ENCODE measurements at places on chromosomes 3 and 15. TPM values are rescaled to one million over a fixed set of nuclear protein-coding genes. Genes with fewer than 3 reads are reported as not detected.

Gene TLE3
- total RNA-seq: 153 TPM

Gene BSN
- total RNA-seq: 0.27 TPM

Gene CRTC3
- 17.2 TPM for total RNA-seq

Gene SYNPR
- under 0.01 TPM for total RNA-seq

Gene AMIGO3
- 17.5 TPM for total RNA-seq

Gene OXSR1
- total RNA-seq: 15.1 TPM

Gene TRIM42
- not detected for total RNA-seq

Gene ROPN1B
- total RNA-seq: not detected

Gene MOBP
- total RNA-seq: under 0.01 TPM

Gene KLF15
- total RNA-seq: under 0.01 TPM

Gene ANKUB1
- total RNA-seq: not detected

Gene USP19
- 75.4 TPM for total RNA-seq

Gene CNBP
- 200 TPM for total RNA-seq

Gene NANOGP8
- total RNA-seq: 0.27 TPM

Data from hematopoietic multipotent progenitor cell (in vitro differentiated cells).